ENCODE measurements at places on chromosomes 12 and 14.
A peak's percentile ranks its signal among the peaks of the same experiment; 100 is the strongest.

DNA sequence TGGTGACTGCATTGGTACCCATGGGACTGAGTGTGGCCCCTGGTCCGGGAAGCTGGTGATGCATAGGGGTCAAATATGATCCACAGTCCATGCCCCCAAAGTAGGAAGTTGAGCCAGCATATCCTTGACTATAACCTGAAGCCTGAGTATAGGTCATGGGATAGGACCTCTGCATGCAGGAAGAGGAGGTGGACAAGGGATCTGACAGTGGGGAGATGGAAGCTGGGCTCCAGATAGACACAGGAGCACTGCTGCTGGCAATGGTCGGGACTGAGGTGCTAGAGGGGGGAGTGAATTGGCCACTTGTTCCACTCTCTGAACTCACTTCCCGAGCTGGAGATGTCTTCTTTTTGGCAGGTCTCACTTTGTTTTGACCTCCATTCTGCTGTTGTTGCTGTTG is 8.4 kb downstream of the OTX2 start:
- DNase-seq, result no peak

GRCh38 chr14:89814126-89814525 is 140.4 kb downstream of the EFCAB11 start:
- DNase-seq, result no peak

- no peak for DNase-seq
These were observed 470.3 kb downstream of the VRK1 start for GRCh38 chr14:97267509-97267908.

GRCh38 chr12:95949477-95950206 is 6.5 kb downstream of the AMDHD1 start:
- no peak for DNase-seq

- DNase-seq, result peak; percentile 41
These were observed 412.3 kb downstream of the RPS29 start for GRCh38 chr14:49173765-49174373.

- no peak for DNase-seq
These were observed 24.1 kb upstream of the SYCP3 start for GRCh38 chr12:101763246-101763931.

- no peak for DNase-seq
These were observed 138.1 kb downstream of the GPR65 start for GRCh38 chr14:88142997-88143396.

DNA sequence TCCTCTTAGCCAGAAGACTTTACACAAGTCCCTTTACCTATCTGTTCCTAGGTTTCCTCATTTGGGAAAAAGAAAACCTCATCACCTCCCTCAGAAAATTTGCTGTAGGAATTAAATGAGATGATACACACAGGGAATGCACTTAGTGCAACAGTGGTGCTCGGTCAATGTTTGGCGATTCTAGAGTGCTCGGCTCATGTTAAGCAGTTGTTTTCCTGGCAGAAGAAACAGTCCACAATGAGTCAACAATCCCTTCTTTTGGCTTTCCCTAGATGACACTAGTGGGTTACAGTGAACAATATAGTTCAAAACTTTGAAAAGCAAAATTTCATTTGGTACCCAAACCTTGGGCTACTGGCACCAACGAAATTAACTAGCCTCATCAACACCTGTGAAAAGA is 3.9 kb upstream of the TMEM233 start:
- no peak for DNase-seq

GRCh38 chr14:33686218-33686617 is 264.7 kb downstream of the EGLN3 start:
- DNase-seq, result peak; percentile 94

DNA sequence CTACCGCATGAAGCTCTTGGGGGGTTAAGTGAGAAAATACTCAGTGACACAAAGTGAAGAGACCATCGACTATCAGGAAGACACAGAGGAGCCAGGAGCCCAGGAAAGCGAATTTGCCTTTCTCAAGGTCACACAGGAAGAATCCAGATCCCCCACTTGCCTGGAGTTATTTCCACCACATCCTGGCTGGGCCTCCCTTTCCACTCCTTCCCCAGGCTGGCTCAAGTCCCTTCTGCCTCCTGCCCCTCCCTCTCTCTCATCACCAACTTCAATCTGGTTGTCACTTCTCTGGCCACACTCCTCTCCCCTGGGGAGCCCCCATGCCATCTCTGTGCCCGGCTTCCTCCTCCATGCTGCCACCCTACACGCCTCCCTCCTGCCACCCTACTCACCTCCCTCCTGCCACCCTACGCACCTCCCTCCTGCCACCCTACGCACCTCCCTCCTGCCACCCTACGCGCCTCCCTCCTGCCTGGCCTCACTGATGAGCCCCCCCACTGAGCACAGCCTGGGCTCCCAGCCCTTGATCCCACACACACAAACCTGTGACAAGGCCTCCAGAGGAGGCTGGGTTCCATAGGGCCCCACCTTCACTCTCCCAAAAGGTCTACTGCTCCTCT is 6.3 kb downstream of the SCNN1A start:
- DNase-seq, result no peak

GRCh38 chr14:60266021-60266937 is 17.3 kb downstream of the PPM1A start:
- peak; percentile 37 for DNase-seq

DNA sequence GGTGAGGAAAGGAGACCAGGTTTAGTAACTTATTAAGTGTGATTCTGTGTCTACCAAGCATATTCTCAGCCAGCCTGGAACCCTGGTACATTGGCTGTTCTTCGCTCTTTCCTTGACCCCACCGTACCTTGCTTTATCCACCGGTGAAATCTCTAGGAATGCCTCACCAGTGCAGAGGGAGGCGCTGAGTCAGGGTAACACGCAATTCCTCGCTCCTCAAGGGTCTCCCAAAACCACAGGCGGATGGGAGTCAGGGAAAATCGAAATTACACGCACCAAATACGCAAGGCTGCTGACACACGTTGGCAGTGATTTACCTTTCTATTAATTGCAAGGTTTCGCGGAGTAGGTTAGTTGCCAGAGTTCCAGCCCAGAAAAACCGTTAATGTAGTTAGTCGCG is 845 bp downstream of the L3HYPDH start:
- peak; percentile 70 for DNase-seq

DNA sequence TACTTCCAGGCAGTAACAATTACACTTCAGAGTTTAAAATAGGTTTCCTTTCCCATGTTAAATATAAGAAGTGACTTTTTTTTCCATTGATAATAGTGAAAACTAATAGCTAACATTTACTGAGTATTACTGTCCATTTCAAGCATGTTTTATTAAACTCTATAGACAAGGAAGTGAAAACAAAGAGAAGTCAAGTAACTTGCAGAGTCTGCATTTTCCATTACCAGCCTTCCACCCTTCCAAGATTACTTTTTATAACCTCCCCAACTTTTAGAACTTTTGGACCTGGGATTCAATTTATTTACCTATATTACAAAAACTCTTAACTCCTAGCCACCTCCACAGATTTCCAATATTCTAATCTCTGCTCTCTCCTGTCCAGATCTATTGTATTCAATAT is 67.7 kb downstream of the SEC23A start:
- DNase-seq, result no peak

GRCh38 chr12:120121766-120122293 is 5.3 kb upstream of the RAB35 start:
- DNase-seq, result no peak

DNA sequence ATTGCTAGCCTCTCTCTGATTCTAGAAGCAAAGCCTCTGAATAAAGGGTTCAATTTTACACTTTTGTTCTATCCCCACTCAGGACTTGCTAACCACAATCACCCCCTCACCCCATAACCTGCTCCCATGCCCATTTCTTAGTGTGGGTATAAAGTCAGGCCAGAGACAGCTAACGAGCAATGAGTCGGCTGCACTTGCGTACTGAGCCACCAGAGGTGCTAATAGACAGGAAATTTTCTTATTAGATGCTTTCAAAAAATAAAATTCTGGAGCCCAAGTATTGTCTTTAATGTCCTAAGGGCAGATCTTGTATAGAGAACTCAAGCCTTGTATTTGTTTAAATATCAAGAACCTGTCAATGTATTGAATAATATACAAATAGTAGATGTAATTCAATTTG is 256.9 kb downstream of the SYT1 start:
- DNase-seq, result peak; percentile 3

GRCh38 chr12:17344649-17345048 is 738.7 kb upstream of the LMO3 start:
- DNase-seq, result no peak

DNA sequence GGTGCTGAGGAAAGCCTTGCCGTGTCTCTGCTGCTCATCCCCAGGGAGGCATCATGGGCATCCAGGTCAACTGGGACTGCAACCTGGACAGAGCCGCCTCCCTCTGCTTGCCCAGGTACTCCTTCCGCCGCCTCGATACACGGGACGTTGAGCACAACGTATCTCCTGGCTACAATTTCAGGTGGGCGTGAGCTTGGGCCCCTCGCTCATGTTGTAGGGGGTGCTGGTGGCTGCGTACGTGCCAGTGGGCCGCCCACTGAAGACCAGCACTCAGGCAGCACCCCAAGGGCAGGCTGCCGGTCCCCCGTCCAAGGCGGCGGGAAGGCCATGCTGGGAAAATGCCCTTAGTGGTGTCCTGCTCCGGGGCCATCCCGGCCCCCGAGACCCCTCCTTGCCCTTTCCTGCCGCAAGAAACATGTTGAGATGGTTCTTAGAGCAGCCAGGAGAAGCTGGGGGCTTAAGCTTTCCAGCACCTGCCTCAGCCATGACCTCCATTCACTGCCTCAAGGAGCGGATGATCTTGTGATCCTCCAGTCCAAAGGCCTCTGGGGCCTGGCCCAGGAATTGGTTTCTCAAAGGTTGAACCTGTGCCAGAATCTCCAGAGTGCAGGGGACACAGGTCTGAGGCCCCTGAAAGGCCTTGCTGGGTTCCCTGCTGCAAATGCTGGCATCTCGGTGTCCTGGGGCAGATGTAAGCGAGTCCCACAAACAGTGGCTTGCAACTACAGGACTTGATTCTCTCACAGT is 19.2 kb downstream of the P2RX4 start:
- no peak for DNase-seq

DNA sequence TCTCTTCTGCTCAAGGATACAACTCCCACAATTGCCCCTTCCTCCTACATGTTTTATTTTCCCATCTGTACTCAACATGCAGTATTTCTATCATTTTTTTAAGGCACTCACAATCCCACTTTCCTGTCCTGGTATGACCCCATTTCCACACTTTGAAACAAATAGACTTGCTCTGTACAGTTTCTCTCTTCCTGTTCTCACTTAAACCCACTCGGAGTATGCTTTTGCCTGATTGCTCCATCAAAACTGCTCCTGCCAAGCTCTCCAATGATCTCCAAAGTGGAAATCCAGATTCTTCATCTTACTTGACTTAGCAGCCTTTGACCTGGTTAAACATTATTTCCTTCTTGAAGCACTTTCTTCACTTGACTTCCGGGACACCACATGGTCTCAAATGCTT is 384.5 kb downstream of the SEC23A start:
- DNase-seq, result no peak

DNA sequence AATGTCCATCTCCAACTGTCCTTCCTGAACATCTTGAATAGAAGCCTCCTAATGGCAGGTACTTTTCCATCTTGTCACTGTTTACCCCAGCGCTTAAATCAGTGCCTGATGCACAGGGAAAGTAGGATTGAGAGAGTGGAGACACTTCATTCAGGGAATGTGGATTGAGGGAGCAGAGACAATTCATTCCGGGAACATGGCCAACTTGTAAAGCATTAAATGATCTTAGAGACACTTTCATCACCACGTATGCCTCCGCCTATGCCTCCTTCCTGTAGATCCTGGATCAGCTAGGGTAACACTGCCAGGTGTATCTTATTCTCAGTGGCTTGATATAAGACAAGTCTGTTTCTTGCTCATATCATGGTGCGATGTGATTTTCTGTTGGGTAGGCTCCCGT is 67.6 kb upstream of the CSRP2 start:
- peak; percentile 21 for DNase-seq
